ENCODE measurements at places on chromosomes 7 and 10.

GRCh38 chr7:157718303-157719007, 381.7 kb downstream of the DNAJB6 start:
- no peak for DNase-seq

- no peak for DNase-seq
Observed at GRCh38 chr10:110430340-110431273, 67.1 kb upstream of the DUSP5 start.

DNA sequence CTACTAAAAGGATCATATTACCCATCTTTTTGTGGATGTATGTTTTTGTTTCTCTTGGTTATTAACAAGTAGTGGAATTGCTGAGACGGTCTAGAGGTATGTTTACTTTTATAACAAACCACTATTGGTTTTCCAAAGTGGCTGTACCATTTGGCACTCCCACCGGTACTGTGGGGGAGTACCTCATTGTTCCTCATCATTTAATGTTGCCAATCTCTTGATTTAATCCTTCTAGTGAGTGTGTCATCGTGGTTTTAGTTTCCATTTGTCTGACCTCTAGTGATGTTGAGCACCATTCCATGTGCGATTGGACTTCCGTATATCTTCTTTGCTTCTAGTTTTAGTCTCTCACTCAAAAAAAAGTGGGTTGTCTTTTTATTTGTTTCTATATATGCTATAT, 50.4 kb downstream of the RBM33 start:
- no peak for DNase-seq

DNA sequence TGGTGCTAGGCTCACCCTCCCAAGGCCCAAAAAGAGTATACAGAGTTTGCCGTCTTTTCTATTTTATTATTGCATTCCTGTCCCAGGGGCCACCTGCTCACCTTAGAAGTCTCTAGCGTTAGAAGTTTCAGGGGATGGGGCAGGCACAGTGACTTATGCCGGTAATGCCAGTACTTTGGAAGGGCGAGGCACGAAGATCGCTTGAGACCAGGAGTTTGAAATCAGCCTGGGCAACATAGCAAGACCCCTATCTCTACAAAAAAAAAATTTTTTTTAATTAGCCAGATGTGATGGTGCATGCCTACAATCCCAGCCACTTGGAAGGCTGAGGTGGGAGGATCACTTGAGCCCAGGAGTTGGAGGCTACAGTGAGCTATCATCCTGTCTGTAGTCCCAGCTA, 30.3 kb upstream of the HSPB1 start:
- no peak for DNase-seq

DNA sequence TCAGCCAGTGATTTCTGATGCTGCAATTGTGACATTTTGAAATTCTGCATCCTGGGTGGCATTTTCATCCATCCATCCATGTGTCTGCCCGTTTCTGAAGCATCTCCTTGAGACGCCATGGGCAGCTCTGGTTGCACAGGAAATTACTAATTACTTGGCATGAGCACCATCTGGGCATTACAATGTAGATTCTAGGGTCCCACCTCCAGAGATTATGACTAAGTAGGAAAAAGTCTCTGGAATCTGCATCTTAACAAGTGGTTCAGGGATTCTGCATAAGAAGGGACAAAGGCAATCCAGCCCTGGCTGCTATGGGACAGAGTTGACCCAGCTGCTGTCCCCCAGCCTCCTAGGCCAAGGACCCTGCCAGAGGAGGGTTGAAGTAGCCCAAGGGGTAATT, 65.3 kb downstream of the CUZD1 start:
- DNase-seq: no peak

DNA sequence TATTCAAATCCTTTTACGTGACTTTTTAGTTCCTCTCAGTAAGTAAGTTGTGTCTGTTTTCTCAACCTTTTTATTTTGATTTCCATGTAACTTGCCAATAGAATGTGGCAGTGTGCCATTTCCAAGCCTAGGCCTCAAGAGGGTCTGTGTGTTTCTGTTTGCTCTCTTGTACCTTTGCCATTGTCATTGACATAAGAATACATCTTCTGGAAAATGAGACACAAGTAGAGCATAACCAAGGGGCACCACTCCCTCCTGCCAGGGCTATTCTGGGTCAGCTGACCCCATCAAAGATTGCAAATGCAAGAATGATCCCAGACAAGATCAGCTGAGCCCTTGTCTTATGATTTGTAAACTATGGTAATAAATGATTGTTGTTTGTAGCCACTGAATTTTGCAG, 524.0 kb downstream of the IPMK start:
- DNase-seq: no peak

DNA sequence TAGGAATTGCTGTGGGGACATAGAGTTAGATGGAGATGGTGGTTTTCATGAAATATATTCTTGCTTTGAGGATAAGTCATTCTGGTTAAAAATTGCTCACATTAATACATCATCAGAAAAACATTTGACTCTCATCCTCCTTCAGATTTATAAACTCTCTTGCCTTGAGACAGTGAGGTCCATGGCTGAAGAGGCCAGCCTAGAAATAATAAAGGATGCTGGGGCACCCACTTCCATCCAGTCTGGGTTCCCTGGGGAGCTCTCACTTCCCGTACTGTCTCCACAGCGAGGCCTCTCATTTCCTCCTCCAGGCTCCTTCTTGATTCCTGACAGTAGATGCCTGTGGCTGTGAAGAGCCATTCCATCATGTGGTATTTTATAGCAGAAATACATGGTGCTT, 73.3 kb upstream of the PRKG1 start:
- peak; percentile 17 for DNase-seq

DNA sequence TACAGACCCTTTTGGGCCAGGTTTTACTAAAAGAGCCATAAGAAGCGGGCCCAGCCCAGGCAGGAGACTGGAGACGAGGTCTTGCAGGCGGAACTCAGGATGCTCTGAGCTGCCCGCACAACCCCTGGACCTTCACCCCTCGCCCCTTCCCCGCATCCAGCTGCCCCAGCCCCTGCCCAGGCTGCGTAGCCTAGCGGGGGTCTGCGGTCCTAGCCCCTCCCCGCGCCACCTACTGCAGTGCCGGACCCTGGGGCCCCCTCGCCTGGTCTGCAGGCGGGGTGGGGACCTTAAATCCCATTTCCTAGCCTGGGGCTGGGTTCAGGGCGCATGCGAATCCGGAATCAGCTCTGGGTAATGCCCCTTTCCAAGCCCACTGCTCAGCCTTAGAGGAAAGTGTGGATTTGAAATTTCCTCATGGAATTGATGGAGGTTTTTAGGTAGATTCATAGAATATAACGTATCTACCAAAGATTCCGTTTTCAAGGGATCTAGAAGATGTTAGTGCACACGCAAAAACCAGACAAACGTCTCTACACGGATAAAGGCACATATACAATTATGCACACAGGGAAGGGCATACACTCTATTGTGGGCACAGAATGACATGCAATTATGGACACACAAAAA, 546 bp upstream of the HOXA3 start:
- no peak for DNase-seq

- no peak for DNase-seq
Observed at GRCh38 chr10:106226142-106226541, 938.4 kb downstream of the SORCS1 start.

DNA sequence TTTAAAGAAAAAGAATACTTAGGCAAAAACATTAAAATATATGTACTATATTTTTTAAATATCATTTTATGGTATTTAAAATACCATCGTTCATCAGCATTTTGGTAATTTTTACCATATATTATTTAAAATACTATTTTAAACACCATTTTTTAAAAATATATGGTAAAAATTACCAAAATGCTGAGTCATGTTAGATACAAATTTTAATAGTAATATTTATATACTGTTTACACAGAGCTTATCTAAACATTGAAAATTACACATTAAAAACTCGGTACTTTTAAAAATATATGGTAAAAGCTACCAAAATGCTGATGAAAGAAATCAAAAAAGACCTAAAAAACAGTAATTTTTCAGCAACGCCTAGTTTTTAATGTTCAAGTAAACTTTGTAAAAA, 105.6 kb downstream of the TPK1 start:
- DNase-seq: no peak

DNA sequence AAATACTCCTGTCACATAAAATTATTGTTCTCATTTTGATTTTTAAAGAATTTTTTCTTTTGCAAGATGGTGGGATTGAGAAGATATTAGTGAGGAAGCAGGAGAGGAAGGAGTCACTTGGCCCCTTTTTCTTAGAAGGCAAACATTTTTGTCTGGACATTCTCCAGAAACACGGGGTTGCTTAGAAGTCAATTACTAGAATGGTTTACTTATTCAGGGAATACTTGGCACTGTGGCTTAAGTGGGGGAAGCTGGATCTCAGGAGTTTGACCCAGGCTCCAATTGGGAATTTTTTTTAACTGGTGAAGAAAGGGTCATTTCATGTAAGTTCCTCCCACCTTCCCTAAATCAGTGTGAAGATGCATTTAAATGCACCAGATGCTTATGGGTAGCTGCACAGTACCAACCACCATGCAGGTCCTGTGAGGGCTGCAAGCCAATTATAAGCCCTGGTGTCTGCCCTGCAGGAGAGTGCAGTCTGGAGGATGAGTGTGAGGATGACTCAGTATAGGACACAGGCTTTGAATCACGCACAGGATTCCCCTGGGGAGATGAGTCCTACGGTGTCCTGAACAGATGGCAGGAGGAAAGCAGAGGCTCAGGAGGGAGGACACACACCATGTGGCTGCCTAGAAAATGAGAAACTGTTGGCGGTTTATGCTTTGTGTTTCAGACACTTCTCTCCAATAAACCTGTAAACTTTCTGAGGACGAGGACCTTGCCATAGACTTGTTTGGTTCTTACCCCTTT, 299.1 kb downstream of the PLXNA4 start:
- no peak for DNase-seq

GRCh38 chr7:121486590-121486989, 90.5 kb upstream of the FAM3C start:
- peak; percentile 9 for DNase-seq

GRCh38 chr10:5732141-5732540, 47.5 kb downstream of the TASOR2 start:
- DNase-seq: no peak

GRCh38 chr10:117163954-117164548, 26.0 kb upstream of the VAX1 start:
- DNase-seq: no peak

DNA sequence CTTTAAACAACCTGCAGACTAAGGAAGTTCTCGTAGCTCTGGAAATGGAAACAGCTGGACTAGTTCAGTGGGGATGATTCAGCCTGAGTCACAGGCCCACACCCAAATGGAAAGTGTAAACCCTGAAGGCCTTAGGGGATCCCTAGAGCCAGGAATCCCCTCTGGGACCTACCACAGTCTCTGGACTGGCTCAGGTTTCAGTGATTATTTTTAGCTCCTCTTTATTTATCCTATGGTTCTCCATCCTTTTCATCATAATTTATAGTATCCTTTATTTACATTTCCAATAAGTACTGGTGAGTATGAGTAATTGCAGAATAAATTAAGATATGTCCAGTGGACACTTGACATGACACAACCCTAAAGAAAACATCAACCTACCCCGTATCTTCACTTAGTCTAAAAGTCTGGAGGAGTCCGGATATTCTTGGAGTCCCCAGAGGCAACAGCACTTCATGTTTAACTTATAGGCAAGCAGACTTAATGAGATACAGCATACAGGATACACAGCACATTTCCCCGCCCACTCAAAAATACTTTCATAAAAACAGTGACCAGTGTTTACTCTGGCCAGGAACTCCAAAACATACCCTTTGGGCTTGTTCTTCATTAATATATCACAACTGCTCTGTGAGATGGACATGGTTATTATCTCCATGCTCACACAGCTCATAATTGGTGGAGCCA, 28.4 kb upstream of the SEMA3E start:
- peak; percentile 95 for DNase-seq

DNA sequence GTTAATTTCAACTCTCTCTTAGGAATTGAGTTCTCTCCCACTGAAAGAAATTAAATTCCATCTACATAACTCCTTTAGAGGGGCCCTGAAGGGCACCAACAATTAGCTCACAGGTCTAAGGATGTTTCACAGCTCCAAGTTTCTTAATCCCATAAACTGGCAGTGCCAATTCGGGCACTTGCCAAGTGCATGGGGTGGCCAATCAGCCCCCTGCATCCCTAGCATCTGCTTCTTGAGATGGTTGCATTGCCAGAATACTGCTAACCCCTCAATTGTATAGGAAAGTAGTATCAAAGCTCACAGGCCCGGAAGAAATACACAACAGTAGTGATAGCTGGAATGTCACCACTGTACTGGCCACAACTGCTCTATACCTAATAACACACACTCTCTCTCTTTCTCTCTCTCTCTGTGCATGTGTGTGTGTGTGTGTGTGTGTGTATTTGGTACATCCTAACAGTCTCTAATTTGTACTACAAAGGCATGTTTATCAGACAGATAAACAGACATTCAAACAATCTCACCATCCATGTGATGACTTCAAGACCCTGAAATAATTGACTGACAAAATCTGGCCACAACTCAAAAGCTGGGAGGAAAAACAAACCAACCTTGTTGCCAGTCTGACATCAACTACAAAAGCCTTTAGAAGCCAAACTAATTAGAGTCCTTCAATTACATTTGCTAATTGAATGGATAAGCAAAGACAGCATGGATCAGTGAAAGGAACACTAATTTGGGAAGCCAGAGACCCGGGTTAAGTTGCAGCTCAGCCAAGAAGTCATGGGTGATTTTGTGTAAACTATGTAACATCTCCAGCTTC, 27.8 kb downstream of the HIBADH start:
- no peak for DNase-seq

- DNase-seq: no peak
Observed at GRCh38 chr10:102757323-102757722, 13.6 kb downstream of the WBP1L start.

- no peak for DNase-seq
Observed at GRCh38 chr10:12073526-12073925, 4.8 kb downstream of the DHTKD1 start.

DNA sequence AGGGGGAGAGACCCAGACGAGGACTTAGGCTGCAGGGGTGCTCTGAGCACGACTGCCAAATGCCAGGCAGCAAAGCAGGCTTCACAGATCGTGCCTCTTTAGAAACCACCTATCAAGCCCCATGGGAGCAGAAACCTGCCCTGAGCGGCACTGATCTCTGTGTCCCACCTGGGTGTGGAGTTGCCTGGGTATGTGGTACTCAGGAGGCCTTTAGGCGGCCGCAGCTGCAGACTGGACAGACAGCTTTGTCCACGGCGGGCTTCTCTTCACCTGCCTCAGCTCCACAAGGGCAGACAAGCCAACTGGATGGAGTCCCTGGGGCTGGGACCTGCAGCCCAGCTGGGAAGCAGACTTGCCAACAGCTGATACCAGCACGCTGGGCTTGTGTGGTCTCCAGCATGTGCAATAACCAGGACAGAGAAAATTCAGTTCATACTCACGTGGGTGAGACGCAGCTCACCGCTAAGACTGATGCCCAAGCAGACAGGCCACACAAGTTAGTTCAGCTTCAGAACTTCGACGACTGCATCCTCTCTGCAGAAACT, 163.2 kb downstream of the EBF3 start:
- DNase-seq: no peak

- DNase-seq: no peak
Observed at GRCh38 chr10:82402906-82403401, 528.0 kb downstream of the NRG3 start.

DNA sequence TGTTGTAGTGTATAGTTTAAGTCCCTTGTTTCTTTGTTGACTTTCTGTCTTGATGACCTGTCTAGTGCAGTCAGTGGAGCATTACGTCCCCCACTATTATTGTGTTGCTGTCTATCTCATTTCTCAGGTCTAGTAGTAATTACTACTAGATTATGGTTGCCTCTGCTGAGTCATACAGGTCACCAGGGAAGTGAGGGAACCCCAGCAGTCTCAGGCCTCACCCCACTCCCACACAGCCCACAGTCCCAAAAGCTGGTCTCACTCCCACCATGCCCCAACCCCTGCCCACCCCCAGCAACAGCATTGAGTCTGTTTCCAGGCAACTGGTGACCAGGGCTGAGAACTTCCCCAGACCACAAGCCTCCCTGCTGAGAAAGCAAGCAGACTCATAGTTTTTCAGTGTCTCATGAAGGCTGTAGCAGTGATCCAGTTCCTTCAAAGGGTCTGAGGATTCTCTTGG, 88.0 kb downstream of the PLXDC2 start:
- no peak for DNase-seq
